ENCODE measurements at places on chromosomes 12 and 14. TPM values are rescaled to one million over a fixed set of nuclear protein-coding genes. Genes with fewer than 3 reads are reported as not detected.

- DNase-seq: no peak
- H3K36me3 ChIP-seq: no peaks in the 10 kb centered on the region
- H3K27ac ChIP-seq: no peak overlapping the region
- H3K4me3 ChIP-seq: no peak overlapping the region
- peaks cover 33% of the 10 kb centered on the region for H3K27me3 ChIP-seq
Observed at GRCh38 chr14:23446291-23446851, 10.9 kb upstream of the MYH7 start.

GRCh38 chr12:124758266-124759220 is 105.1 kb downstream of the SCARB1 start:
- DNase-seq: no peak
- no peaks in the 10 kb centered on the region for H3K27me3 ChIP-seq
- no peak overlapping the region for H3K4me3 ChIP-seq
- H3K4me1 ChIP-seq: peaks cover 33% of the 10 kb centered on the region
- no peak overlapping the region for H3K27ac ChIP-seq

DNA sequence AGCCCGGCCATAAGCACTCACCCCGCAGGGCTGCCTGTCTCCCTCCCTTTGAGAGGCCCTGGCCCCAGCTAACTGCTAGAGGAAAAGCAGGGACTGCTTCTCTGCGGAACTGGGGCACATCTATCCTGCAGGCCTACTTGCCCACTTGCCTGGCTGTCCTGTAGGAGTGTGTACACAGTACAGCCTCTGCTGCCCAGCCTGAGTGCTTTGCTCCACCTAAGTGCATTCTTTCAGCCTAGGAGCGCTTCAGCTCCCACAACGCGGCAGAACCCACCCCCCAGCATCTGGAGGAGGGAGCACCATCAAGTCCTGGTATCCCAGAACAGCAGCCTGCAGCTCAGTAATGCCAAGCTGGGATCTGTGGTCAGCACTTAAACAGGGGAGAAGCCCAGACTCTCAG is 79.9 kb upstream of the CD163 start:
- H3K4me3 ChIP-seq: no peak overlapping the region
- H3K36me3 ChIP-seq: no peaks in the 10 kb centered on the region
- no peak for DNase-seq
- H3K27me3 ChIP-seq: no peaks in the 10 kb centered on the region

GRCh38 chr12:2644683-2645405 is 149.9 kb upstream of the FKBP4 start:
- H3K36me3 ChIP-seq: peaks cover 7% of the 10 kb centered on the region
- H3K4me1 ChIP-seq: peaks cover 14% of the 10 kb centered on the region
- no peak overlapping the region for H3K27ac ChIP-seq
- no peak overlapping the region for H3K4me3 ChIP-seq
- peaks cover 64% of the 10 kb centered on the region for H3K27me3 ChIP-seq
- DNase-seq: no peak

- H3K36me3 ChIP-seq: no peaks in the 10 kb centered on the region
- peaks cover 21% of the 10 kb centered on the region for H3K27me3 ChIP-seq
- DNase-seq: peak; percentile 70
- H3K4me3 ChIP-seq: no peak overlapping the region
- H3K27ac ChIP-seq: no peak overlapping the region
- H3K4me1 ChIP-seq: peaks cover 8% of the 10 kb centered on the region
Observed at GRCh38 chr12:98238515-98239130, 276.8 kb upstream of the TMPO start.

GRCh38 chr12:110537605-110538409 is 35.7 kb downstream of the RAD9B start:
- peak; percentile 97 for DNase-seq
- peak overlapping the region; percentile 47 for H3K4me3 ChIP-seq
- H3K27ac ChIP-seq: peak overlapping the region; percentile 69
- peaks cover 40% of the 10 kb centered on the region for H3K4me1 ChIP-seq

DNA sequence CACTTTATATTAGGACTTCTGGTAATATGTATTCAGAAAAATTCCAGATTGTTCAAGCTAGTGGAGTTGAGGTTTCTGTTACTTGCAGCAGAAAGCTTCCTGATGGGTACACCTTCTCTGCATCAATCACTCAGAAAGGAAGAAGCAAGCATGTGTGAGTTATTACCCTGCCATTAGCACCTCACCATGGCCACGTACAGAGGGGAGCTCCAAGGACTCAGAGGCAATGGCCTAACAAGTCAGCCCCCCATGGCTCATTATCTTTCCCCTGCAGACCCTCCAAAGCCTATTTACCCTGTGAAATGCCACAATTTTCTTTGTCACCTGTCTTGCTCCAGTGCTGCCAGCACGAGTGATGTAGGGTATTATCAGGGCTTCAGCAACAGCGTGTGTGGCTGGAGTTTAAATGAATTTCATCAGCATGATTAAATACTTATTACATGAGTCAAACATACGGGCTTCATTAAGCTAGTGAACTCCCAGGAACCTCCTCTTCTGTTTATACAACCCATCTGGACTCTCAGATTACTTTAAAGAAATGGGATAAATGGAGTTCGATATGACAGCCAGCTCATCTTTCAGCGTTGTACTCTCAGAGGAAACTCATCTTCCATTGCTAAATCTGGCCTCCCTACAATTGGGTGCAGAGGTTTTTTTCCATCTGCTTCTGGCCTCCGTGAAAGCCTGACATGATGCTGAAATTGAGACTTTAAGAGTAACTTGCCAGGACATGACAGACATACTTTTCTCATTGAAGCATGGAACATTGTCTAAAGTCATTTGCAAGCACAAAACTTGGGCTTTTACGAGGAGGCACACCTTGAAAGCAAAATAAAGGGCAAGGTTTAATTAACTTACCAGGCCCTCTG is 135.9 kb downstream of the TMEM30B start:
- H3K27me3 ChIP-seq: no peaks in the 10 kb centered on the region
- DNase-seq: peak; percentile 61
- peaks cover 53% of the 10 kb centered on the region for H3K4me1 ChIP-seq
- H3K36me3 ChIP-seq: peaks cover 7% of the 10 kb centered on the region
- peak overlapping the region; percentile 95 for H3K27ac ChIP-seq
- no peak overlapping the region for H3K4me3 ChIP-seq

Gene KCNMB4
- total RNA-seq: not detected

Gene LBHD2
- total RNA-seq: not detected
